Natural killer cell (primary cell): ENCODE measurements at places on chromosomes 5 and 9. TPM values are rescaled to one million over a fixed set of nuclear protein-coding genes. Genes with fewer than 3 reads are reported as not detected.

Gene INSYN2B
- not detected for total RNA-seq

Gene ATP10B
- total RNA-seq = not detected

Gene TICAM2
- 0.61 TPM for total RNA-seq

Gene SLC6A19
- total RNA-seq = not detected

Gene CCDC171
- total RNA-seq = 1.5 TPM

Gene SNAPC4
- total RNA-seq = 11.3 TPM

Gene CBY3
- total RNA-seq = not detected

Gene PRELID1
- 91.6 TPM for total RNA-seq

Gene ANAPC2
- 172 TPM for total RNA-seq

Gene EIF4E1B
- total RNA-seq = not detected

Gene IL5
- not detected for total RNA-seq

Gene DMRT3
- not detected for total RNA-seq

GRCh38 chr5:77892061-77893010 lies 116.2 kb upstream of the TBCA start:
- H3K27ac ChIP-seq = no peak overlapping the region
- H3K27me3 ChIP-seq = no peaks in the 10 kb centered on the region
- H3K36me3 ChIP-seq = no peaks in the 10 kb centered on the region

DNA sequence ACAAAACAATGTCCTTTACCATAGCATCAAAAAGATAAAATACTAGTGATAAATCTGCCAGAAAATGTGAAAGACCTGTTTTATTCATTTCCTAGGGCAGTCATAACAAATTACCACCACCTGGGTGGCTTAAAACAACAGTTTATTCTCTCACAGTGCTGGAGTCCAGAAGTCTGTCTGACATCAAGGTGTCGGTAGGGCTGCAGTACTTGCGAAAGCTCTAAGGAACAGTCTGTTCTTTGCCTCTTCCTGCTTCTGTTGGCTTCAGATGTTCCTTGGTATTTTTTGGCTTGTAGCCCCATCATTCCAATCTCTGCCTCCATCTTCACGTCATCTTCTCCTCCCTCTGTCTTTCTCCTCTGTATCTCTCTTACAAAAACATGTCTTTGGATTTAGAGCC lies 51.0 kb downstream of the PTPDC1 start:
- no peaks in the 10 kb centered on the region for H3K36me3 ChIP-seq
- no peak overlapping the region for H3K27ac ChIP-seq
- H3K4me3 ChIP-seq = no peak overlapping the region
- no peak for DNase-seq
- H3K4me1 ChIP-seq = no peaks in the 10 kb centered on the region

DNA sequence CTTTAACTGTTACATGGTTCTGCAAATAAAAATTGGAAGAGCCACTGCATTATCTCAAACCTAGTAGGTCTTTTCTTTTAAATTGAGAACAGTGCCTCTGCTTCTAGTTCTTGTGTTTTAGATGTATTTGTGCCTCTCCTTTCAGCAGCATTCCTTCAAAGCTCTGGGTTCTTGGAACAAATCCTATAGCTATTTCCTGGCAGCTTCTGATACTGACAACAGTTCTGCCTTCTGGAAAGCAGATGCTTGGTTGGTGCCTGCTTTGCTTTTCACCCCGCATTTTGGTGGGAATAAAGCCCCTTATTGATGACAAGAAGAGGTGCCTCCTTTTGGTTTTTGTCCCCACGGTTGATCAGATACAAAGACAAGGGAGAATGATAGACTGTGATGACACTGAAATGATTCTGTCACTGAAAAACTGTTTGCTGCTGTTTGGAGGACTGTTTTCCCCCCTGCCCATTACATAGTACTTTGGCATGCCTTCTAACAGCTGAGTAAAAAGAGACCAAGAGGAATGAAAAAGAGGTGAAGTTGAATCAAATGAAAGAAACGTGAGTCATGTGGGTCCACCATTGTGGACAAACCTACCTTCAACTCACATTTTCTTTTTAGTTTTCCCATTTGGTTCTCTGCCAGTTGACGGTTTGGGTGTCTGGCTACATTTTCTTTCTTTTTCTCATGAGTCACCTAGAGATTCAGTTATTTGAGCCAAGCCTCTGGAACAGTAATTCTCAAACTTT lies 5.6 kb downstream of the PTCD2 start:
- H3K36me3 ChIP-seq = peaks cover 30% of the 10 kb centered on the region
- no peak overlapping the region for H3K27ac ChIP-seq
- no peaks in the 10 kb centered on the region for H3K27me3 ChIP-seq
- peaks cover 3% of the 10 kb centered on the region for H3K4me1 ChIP-seq
- DNase-seq = no peak

- H3K27ac ChIP-seq = no peak overlapping the region
- no peak for DNase-seq
- no peaks in the 10 kb centered on the region for H3K27me3 ChIP-seq
Observed at GRCh38 chr9:129247285-129248153, 69.5 kb upstream of the IER5L start.

GRCh38 chr5:108548684-108549596 lies 167.0 kb upstream of the FBXL17 start:
- H3K4me3 ChIP-seq = no peak overlapping the region
- no peak overlapping the region for H3K27ac ChIP-seq
- no peaks in the 10 kb centered on the region for H3K36me3 ChIP-seq
- H3K27me3 ChIP-seq = no peaks in the 10 kb centered on the region
- DNase-seq = no peak
- no peaks in the 10 kb centered on the region for H3K4me1 ChIP-seq

DNA sequence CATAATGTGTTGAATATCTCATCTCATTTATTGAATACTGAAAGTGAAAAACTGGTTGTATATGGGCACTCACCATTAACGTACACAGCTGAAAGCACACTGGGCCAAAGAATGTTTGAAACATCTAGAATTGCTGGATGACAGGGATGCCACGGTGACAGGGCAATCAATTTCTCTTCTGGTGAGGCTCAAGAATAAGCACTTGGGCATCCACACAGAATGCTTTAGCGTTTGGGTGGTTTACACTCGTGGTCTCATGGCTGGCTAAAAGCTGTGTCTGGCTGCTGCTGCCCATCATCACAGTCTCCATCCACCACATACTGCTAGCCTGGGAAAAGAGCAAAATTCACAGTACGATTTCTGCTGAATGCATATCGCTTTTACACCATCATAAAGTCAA lies 30.7 kb upstream of the IL31RA start:
- peaks cover 36% of the 10 kb centered on the region for H3K27me3 ChIP-seq
- H3K4me1 ChIP-seq = peaks cover 5% of the 10 kb centered on the region
- no peak for DNase-seq
- no peaks in the 10 kb centered on the region for H3K36me3 ChIP-seq
- H3K4me3 ChIP-seq = no peak overlapping the region
- H3K27ac ChIP-seq = no peak overlapping the region

- H3K27me3 ChIP-seq = peaks cover 2% of the 10 kb centered on the region
- H3K36me3 ChIP-seq = no peaks in the 10 kb centered on the region
- peaks cover 10% of the 10 kb centered on the region for H3K4me1 ChIP-seq
- H3K27ac ChIP-seq = no peak overlapping the region
- no peak overlapping the region for H3K4me3 ChIP-seq
- DNase-seq = no peak
Observed at GRCh38 chr9:16033921-16034691, 481.3 kb downstream of the CCDC171 start.

DNA sequence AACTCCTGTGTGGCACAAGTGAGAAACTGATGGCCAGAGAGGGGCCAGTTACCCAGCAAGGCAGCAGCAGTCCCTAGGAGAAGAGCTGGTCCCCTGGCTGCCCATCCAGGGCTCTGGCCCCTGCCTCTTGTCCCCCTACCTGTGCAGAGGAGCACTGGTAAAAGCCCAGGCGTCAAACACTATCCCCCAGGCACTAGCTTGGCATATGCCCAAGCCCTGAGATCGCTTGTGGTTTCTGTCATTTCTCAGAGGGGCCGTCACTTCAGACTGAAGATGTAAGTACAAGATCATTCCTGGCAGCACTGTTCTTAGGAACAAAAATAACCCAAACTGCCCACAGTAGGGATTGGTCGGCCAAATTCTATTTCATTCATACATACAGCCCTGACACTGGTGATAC lies 53.9 kb downstream of the COL15A1 start:
- no peak overlapping the region for H3K27ac ChIP-seq
- no peak for DNase-seq
- peaks cover 29% of the 10 kb centered on the region for H3K4me1 ChIP-seq
- H3K36me3 ChIP-seq = no peaks in the 10 kb centered on the region

- H3K36me3 ChIP-seq = no peaks in the 10 kb centered on the region
- no peaks in the 10 kb centered on the region for H3K27me3 ChIP-seq
- no peak overlapping the region for H3K27ac ChIP-seq
- DNase-seq = no peak
- H3K4me1 ChIP-seq = no peaks in the 10 kb centered on the region
- H3K4me3 ChIP-seq = no peak overlapping the region
Observed at GRCh38 chr5:57695706-57696388, 213.2 kb upstream of the ACTBL2 start.

DNA sequence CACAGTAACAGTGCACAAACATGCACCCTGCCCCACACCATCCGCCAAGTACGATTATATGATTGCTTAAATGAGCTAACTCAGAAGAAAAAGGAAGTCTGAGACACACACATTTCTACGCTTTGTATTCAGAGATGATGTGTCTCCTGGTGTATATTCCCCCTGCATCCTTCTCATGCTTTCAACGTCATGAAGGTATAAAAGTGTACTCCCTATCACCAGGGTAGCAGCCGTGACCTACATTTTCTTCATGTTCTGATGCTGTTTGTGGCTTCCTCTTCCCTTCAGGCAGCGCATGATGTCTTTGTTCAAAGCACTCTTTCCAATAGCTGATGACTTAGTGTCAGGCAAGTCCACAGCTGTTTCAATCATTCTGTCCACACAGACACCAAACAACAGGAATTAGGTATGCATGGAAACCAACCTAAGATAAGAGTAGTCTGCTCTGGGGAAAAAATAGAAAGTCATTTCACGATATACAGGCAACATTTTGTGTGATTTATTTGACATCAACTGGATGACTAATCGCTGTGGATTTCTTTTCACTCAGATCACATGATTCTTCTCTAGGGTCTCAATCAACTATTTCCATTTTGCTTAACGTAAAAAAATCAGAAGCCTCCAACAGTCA lies 269.4 kb upstream of the PTGER4 start:
- no peaks in the 10 kb centered on the region for H3K27me3 ChIP-seq
- no peak overlapping the region for H3K4me3 ChIP-seq
- peak; percentile 95 for DNase-seq
- H3K4me1 ChIP-seq = peaks cover 33% of the 10 kb centered on the region
- peak overlapping the region; percentile 95 for H3K27ac ChIP-seq

GRCh38 chr5:6176102-6176693 lies 202.1 kb downstream of the MED10 start:
- no peaks in the 10 kb centered on the region for H3K4me1 ChIP-seq
- H3K27me3 ChIP-seq = no peaks in the 10 kb centered on the region
- no peak overlapping the region for H3K4me3 ChIP-seq
- DNase-seq = no peak

- no peak overlapping the region for H3K27ac ChIP-seq
- no peaks in the 10 kb centered on the region for H3K27me3 ChIP-seq
- H3K4me3 ChIP-seq = no peak overlapping the region
- H3K4me1 ChIP-seq = no peaks in the 10 kb centered on the region
Observed at GRCh38 chr9:83362341-83362995, 175.7 kb downstream of the FRMD3 start.

- no peaks in the 10 kb centered on the region for H3K36me3 ChIP-seq
- no peak overlapping the region for H3K27ac ChIP-seq
- H3K4me3 ChIP-seq = no peak overlapping the region
- H3K27me3 ChIP-seq = no peaks in the 10 kb centered on the region
- H3K4me1 ChIP-seq = no peaks in the 10 kb centered on the region
Observed at GRCh38 chr9:15999422-16000339, 446.8 kb downstream of the CCDC171 start.

GRCh38 chr5:113230711-113231652 lies 203.8 kb downstream of the TSSK1B start:
- DNase-seq = no peak
- H3K36me3 ChIP-seq = no peaks in the 10 kb centered on the region
- H3K4me1 ChIP-seq = no peaks in the 10 kb centered on the region

- no peak for DNase-seq
- peaks cover 87% of the 10 kb centered on the region for H3K4me1 ChIP-seq
- peak overlapping the region; percentile 43 for H3K27ac ChIP-seq
Observed at GRCh38 chr5:139675213-139675612, 27.1 kb downstream of the CXXC5 start.

GRCh38 chr5:60699288-60699608 lies 718 bp downstream of the DEPDC1B start:
- no peak for DNase-seq
- H3K4me1 ChIP-seq = peaks cover 17% of the 10 kb centered on the region
- H3K4me3 ChIP-seq = peak overlapping the region; percentile 85
- no peaks in the 10 kb centered on the region for H3K27me3 ChIP-seq
- H3K36me3 ChIP-seq = no peaks in the 10 kb centered on the region

DNA sequence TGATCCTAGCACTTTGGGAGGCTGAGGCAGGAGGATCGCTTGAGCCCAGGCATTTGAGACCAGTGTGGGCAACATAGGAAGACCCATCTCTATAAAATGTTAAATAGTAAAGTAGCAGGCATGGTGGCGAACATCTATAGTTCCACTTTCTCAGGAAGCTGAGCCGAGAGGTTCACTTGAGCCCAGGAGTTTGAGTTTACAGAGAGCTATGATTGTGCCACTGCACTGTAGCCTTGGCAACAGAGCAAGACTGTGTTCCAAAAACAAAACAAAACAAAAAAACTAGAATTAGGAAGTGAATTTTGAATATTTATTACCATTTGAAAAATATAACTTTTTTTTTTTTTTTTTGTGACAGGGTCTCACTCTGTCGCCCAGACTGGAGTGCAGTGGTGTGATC lies 26.8 kb upstream of the PAX5 start:
- no peaks in the 10 kb centered on the region for H3K36me3 ChIP-seq
- no peak overlapping the region for H3K27ac ChIP-seq
- H3K27me3 ChIP-seq = no peaks in the 10 kb centered on the region
- no peaks in the 10 kb centered on the region for H3K4me1 ChIP-seq

DNA sequence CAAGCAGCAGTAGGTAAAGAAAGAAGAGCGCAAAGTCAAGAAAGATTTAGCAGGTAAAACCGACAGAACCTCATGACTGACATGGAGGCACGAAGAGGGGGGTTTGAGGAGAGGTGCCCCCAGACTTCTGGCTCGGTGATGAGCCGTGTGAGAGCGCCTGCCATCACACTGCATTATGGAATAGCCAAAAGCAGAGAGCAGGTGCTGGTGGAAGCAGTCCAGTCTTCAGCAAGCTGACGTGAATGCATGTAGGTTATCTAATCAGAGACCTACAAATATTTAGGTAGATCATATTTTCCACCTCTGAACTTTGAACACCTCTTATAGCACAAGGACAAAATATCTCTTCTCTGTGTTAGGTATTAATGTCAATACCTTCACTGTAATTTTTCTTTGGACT lies 68.4 kb downstream of the RNF130 start:
- H3K36me3 ChIP-seq = no peaks in the 10 kb centered on the region
- H3K27ac ChIP-seq = no peak overlapping the region
- H3K27me3 ChIP-seq = no peaks in the 10 kb centered on the region
- H3K4me3 ChIP-seq = no peak overlapping the region
- H3K4me1 ChIP-seq = peaks cover 26% of the 10 kb centered on the region
- no peak for DNase-seq

DNA sequence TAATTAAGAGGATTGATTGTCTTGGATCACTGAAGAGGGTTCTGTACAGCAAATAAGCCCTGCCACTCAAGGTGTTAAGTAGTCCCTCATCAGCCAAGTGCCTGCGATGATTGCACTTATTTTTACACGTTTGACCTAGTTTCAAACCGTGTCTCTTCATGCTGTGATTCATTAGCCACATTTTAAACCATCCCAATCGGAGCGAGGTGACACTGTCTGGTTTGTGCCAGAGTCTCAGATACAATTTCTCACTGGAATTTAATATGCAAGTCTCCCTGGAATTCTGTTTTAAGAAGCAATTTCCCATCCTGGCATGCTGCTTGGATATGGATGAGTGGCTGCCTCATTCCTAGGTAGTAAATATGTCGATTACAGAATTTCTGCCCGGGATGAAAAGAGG lies 1.6 kb downstream of the INSYN2B start:
- DNase-seq = no peak
- no peak overlapping the region for H3K27ac ChIP-seq
- H3K4me1 ChIP-seq = no peaks in the 10 kb centered on the region
- no peak overlapping the region for H3K4me3 ChIP-seq
